D721Med (cell line): ENCODE measurements at places on chromosomes 2 and 18.

GRCh38 chr18:35573531-35573930, 8.0 kb upstream of the GALNT1 start:
- DNase-seq: no peak

DNA sequence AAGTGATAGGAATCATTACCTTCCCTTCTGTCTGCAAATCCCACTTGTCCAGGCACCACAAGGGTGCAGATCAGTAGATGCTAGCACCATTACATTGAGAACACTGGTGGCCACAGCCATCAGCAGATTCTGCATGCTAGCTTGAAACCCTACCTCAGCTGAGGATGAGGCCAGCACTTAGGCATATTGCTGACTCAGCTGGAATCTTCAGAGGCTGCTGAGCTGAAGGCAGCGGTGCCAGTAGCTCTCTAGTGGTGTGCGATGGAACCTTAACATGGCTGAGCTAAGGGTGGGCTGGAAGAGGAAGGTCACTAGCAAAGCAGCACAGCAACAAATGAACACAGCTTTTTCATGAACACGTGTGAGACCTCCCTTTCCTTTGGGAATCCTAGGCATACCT, 19.0 kb upstream of the CPO start:
- no peak for DNase-seq

GRCh38 chr2:206063635-206064034, 22.3 kb downstream of the INO80D start:
- no peak for DNase-seq

DNA sequence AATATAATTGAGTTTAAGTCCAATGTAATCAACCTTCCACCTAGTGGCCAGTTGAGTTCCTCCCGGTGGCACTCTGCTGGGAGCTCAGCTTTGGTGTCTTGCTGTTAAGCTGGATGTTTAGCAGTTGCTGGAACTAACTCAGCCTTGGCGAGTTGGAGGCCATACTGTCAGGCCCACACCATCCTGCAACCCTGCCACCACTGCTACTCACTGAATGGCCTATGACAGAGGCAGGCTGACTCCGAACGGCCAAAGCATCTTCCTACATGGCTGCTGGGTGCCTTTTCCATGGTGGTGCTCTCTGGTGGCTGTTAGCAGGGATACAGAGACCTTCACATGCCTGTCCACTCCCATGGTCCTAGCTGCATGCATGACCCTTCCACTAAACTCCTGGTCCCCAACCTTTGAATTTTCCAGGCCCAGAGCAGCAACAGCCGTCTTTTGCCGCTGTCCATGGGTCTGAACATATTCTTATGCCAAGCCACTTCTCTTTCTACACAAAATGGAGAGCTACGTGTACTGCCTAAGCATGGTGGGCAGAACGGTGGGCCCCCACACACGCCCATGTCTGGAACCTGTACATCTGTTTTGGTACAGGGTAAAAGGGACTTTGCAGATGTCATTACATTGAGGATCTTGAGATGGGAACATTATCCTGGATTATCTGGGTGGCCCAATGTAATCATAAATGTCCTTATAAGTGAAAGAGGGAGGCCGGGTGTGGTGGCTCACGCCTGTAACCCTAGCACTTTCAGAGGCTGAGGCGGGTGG, 15.0 kb upstream of the TRAF3IP1 start:
- DNase-seq: no peak

GRCh38 chr18:9191658-9192256, 55.2 kb downstream of the ANKRD12 start:
- DNase-seq: no peak

DNA sequence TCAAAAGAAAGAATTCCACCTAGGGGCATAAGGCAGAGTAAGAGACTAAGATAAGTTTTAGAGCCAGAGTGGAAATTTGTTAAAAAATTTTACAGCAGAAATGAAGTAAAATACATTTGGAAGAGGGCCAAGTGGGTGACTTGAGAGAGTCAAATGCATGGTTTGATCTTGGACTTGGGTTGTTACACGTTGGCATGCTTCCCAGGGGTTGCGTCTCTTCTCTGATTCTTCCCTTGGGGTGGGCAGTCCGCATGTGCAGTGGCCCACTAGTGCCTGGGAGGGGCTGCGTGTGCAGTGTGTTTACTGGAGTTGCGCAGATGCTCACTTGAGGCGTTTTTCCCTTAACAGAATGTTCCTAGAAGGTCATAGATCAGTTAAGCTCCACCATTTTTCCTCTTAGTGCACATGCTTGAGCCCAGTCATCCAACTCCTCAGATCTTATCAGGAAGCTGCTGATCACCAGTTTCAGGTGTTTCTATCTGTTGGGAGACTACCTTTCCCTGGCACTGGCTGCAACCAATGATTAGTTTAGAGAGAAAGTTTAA, 13.1 kb downstream of the SEH1L start:
- DNase-seq: no peak

DNA sequence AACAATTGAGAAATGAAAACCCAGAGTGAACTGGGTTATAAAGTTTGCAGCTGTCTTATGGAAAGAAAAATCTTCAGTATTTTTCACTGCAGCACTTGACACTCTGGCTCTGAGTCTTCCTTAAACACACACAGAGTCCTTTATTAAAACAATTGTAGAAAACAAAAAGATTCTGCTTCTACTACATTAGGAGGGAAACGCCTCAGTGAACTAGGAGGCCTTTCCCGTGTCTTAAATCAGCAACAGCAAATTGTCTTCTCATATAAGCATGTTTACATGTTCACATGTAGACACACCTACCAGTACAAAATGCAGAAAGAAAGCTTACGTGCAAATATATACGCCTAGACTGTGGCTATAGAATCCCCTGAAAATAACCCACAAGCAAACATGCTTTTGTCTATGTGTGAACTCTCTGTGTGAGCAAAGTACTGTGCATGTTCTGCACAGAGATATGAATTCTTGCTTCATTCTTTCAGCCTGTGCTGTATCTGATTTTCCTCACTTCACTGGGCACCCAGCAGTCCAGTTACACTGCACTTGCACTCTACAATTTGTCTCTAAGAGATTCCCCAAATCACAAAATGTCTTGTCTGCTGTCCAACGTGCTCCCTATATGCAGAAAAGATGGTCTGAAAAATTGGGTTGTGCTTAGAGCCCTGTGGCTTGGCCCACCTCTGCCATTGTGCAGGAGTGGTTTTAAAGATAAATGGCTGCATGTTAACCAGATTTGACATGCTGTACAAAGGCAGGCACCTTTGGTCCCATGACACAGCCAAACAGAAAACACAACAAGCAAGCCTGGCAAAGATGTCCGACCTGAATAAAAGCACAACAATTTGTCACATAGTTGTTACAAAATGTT, 24.5 kb downstream of the ZEB2 start:
- no peak for DNase-seq

GRCh38 chr18:24319757-24320156, 77.9 kb downstream of the OSBPL1A start:
- no peak for DNase-seq

- DNase-seq: no peak
Measured at GRCh38 chr2:5666798-5667197, 25.4 kb upstream of the SOX11 start.

GRCh38 chr2:55585451-55586080, 31.9 kb downstream of the PPP4R3B start:
- DNase-seq: no peak

GRCh38 chr18:27712066-27712465, 464.9 kb downstream of the CDH2 start:
- no peak for DNase-seq

GRCh38 chr2:24351981-24352380, 8.4 kb downstream of the ITSN2 start:
- no peak for DNase-seq

DNA sequence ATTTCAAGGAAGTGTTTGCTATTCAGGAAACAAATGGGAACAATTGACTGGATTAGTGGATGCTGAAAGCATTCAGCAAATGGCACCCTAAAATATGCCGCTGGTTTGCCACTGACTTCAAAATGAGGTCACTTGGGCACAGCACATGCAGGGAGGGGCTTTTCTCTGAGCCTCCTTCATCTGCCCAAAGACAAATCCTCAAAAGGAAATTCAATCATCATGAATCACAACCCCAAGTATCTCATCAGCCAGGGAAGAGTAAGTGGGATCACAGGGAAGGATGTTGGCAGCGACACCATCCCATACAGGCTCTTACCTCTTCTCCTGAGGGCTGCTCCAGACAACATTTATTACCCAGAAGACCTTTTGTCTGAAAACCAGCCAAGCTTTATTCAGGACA, 14.4 kb upstream of the SP140L start:
- no peak for DNase-seq

- DNase-seq: no peak
Measured at GRCh38 chr2:200615247-200615646, 29.4 kb downstream of the AOX1 start.

DNA sequence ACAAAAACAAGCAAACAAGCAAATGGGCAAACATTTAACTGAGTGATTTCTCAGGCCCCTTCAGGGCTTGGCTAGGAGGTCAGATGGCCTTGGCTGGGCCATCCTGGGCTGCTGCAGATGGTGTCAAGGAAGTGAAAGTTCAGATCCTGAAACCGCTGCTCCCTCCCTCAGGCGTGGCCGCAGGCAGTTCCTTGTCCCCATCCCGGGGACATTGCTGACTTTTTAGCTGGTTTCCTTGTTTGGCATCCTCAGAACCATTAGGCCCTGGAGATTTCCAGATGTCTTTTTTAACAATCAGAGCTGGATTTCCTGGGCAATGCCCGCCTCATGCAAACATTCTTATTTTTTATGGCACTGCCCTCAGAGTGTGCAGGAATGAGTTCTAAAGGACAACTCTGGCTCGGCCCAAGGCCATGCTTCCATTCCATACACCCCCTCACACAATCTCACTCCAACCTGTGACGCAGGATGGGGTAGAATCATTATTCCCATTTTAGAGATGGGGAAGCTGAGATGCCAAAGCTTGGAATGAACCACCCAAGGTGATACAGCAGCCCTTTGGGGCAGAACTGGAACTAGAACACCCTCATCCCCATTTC, 86.1 kb upstream of the ZCCHC2 start:
- no peak for DNase-seq

GRCh38 chr18:25725501-25725900, 364.9 kb downstream of the SS18 start:
- DNase-seq: no peak

GRCh38 chr2:227655454-227655853, 11.2 kb upstream of the SCYGR5 start:
- no peak for DNase-seq

GRCh38 chr18:13265008-13265910, 46.7 kb downstream of the LDLRAD4 start:
- no peak for DNase-seq

GRCh38 chr2:128344101-128344500, 25.4 kb upstream of the HS6ST1 start:
- DNase-seq: no peak

DNA sequence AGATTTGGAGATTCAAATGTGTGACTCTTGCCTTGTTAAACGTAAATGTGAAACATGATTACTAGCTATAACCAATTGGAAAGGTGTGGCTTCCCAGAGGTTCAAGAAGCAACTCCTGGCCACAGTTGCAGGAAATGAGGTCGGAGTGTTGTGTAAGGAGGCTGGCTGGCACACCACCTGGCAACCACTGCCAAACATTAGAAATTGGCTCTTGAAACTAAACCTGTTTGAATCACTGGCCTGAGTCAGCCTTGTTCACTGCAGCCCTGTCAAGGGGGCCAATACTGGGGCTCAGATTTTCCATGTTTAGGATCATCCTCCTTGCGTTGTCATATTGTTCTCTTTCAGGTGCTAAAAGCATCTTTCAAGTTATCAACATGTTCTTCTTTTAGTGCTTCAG, 206.3 kb downstream of the ARL6IP6 start:
- DNase-seq: no peak

GRCh38 chr2:239025096-239025801, 177.4 kb downstream of the TWIST2 start:
- DNase-seq: no peak

GRCh38 chr18:9994701-9995235, 81.0 kb downstream of the VAPA start:
- DNase-seq: no peak

DNA sequence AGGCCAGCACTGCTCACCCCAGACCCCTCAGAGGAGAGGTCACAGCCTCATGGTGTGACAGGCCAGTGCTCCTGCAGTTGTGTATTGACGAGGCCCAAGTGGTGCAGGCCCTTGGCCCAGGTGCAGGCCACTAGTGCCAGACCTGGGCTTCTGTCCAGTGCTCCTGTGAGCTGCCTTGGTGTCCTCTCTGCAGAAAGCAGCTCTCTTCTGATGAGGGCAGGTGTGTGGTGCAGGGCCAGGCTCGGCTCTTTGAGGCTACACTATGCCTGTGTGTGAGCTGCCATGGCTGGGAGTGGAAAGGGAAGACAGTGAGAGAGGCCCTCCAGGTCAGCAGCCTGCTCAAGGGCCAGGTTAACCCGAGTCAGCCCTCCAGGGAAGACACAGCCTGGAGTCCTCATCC, 17.1 kb downstream of the EHD3 start:
- no peak for DNase-seq

GRCh38 chr18:62126737-62127136, 60.1 kb downstream of the PIGN start:
- no peak for DNase-seq

DNA sequence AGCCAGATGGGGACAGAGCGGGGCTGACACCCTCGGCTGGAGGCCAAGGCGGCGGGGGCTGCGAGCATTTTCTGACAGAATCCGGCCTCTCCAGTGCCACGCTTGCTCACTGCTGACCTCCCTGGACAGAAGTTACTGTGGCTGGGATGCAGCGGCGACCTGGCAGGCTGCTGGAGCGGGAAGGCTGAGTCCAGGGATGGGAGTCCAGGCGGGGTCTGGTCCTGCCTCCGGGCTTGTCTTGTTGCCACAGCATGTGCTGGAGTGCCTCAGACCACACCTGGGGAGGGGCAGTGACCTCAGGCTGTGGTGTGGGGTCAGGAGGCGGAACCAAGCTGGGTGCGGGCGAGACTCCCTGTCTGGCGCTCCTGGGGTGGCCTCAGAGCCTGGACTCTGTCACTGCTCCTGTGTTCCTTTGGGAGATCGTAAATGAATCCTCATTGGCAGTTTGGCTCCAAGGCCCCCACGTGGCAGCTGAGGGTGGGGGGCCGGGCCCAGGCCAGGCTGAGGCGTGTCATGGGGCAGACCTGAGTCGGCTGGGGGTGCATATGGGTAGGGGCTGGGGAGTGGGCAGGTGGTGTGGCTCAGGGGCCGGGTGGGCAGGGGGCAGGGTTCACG, 5.5 kb downstream of the BOK start:
- DNase-seq: no peak

- DNase-seq: no peak
Measured at GRCh38 chr2:109065391-109065734, 63.6 kb upstream of the SH3RF3 start.
